ENCODE measurements at places on chromosomes 1 and 21.

- DNase-seq, result no peak
Measured at GRCh38 chr21:38306433-38307141, 49.8 kb downstream of the KCNJ15 start.

DNA sequence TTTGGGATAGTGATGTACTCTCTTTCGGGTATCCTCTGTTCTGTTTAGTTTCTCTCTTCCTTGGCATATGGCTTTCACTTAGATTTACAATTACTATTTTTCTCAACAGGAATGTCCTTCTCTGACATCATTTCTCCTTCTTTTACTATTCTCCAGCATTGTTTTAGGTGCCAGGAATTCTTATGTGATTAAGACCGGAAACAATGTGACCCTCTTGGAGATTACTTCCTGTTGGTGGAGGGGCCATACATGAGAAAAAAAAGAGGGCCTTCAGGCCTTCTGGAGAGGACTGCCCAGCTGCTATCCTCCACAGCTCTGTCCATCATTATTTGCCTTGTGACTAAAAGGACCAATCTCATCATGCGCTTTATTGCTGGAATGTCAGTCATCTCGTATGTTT is 50.4 kb upstream of the ADAMTS5 start:
- DNase-seq, result no peak

DNA sequence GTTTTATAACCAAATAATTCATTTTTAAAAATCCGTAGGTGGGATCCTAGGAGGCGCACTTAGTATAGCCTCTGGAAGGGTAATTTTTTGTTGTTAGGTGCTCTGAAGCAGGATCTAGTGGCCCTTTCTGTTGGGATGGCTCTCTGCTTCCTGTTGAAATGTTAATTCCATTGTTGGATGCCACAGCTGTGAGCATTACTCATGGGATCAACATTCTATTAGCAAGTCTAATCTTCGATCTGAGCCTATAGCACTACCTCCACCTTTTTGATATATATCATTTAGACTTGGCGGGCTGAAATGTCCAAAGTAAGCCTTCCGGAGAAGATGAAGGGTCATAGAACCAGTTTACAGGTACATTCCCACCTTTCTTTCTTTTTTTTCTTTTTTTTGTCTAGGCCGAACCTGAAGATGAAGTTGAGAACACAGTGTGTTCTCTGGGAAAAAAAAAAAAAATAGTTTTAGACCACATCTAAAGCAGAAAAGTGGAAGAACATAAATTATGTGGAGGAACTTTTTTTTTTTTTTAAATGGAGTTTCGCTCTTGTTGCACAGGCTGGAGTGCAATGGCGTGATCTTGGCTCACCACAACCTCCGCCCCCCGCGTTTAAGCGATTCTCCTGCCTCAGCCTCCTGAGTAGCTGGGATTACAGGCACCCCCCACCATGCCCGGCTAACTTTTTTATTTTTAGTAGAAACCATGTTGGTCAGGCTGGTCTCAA is 1.4 kb downstream of the CXADR start:
- DNase-seq, result no peak

- no peak for DNase-seq
Measured at GRCh38 chr1:11730429-11730891, 5.5 kb upstream of the AGTRAP start.

DNA sequence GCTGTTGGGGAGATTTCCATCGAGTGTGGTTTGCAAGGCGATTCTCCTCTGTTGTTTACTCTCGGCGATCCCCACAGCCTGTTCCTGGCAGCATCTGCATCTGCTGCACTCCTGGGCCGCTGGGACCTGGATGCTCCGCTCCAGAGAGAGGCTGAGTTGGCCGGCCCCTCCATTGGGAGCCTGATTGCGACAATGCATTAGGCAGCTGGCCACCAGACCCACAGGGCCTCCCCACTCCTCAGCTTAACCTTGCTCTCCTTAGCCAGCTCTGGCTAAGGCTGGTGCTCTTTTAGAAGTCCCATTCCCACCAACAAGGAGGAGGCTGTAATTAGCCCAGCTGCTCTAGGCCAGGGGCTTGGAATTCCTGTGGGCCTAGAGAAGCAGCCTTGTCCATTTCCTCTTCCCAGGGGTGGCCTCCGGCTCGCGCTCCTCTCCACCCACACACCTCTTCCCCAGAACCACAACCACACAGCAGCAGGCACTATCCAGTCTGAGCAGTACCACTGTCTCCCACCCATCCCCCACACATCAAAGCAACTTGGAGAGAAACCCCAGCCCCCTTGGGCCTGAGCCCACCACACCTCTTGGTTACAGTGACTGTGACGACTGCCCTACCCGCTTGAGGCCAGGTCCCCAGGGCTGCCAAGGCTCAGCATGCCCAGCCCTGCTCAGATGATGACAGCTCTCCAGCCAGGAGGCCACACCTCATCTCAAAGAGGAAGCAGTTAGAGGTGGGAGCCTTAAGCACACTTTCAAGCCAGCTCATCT is 193.8 kb upstream of the EDN2 start:
- no peak for DNase-seq

- no peak for DNase-seq
Measured at GRCh38 chr1:236066054-236066453, 1.2 kb upstream of the NID1 start.

- no peak for DNase-seq
Measured at GRCh38 chr1:222616525-222616924, 1.4 kb upstream of the MIA3 start.

DNA sequence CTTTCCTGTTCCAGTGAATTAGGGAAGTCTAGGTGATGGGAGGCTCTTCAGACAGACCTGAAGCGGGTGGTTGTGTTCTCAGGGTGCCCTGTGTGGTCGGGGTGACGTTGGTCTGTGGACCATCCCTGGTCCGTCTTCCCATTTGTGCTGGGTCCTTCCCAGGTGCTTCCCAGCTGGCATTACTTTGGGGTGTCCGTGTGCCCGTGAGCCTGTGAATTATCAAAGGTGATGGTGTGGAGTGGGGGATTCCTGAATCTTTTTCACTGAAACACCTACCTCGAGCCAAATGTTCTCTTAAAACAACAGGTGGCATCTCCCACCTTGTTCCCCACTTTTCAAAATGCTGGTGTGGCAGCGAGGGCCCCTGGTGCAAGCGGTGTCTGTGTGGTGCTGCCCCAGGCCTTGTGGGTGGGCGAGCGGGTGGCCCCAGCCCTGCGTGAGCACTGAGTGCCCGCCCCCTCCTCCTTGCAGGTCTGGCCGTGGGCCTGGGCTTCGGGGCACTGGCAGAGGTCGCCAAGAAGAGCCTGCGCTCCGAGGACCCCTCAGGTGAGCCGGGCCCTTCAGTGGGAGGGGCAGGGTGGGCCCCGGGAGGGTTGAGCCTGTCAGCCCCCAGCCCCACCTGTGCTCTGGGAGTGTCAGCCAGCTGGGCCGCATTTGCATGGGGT is 37.0 kb downstream of the COQ8A start:
- no peak for DNase-seq

DNA sequence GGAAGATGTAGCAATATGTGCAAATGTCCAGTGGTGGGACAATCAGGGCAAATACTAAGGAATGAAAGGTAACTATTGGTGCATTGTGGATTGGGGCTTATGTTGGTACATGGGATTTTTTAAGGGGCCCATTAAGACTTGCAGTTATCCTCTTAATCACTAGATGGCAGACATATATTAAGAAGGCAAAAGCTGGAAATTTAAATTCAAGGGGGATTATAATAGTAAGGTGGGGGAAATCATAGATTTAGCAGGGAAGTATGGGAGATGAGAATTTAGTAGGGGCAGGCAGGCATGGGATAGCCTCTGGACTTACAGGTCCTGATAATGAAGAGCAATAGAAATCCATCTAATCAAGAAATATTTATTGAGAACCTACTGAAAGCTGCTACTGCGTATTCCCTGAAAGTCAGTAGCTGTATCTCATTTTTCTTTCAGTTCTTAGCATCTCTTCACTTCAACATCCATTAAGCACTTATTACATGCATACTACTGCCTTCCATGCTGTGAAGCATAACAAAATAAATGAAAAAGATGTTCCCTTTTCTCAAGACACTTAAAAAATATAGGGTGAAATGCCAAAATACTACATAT is 251.8 kb downstream of the CRB1 start:
- DNase-seq, result no peak

DNA sequence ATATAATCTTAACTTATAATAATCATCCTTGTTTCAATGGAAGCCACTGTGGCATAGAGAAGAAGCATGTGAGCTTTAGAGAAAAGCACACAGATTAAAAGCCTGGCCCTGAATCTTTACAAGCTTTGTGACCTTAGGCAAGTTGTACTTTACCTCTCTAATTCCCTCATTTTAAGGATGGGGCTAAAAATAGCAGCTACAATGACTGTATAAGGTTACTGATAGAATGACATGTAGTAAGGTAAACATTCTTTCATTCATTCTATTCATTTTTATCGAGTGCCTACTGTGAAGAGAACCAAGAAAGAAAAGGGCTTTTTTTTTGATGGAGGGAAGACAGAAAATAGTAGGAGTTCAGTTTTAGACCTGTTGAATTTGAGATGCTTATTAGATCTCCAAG is 25.6 kb downstream of the CDKN2C start:
- no peak for DNase-seq

DNA sequence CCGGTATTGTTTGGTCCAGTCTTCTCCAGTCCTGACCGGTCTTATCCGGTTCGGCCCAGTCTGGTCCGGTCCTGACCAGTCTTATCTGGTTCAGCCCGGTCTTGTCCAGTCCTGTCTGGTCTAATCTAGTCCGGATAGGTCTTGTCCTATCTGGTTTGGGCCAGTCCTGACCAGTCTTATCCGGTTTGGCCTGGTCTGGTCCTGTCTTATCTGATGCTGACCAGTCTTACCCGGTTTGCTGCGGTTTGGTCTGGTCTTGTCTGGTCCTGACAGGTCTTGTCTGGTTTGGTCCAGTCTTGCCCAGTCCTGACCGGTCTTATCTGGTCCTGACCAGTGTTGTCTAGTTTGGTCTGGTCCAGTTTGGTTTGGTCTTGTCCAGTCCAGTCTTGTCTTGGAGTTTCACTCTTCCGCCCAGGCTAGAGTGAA is 30.1 kb downstream of the DHX9 start:
- DNase-seq, result no peak

GRCh38 chr21:45788198-45788597 is 144.7 kb downstream of the PCBP3 start:
- no peak for DNase-seq

- peak; percentile 52 for DNase-seq
Measured at GRCh38 chr21:41582298-41582840, 74.4 kb upstream of the TMPRSS2 start.

DNA sequence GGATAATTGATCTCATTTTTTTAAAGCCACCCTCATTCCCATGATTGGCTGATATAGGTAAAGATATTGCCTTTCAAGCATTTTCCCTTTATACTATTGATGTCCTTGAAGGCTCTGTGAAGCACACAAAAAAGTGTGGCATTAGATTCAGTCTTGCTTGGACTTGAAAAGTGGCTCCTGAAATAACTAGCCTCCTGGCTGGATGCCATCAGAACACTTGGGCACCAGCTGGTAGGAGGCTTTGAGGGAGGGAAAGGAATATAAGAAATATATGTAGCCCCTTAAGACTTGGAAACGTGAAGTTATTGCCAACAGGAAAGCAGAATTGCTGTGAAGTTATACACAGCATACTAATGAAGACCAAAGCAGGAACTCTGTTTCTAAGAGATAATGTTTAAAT is 14.1 kb downstream of the MTR start:
- no peak for DNase-seq

GRCh38 chr1:8367571-8368194 is 49.8 kb downstream of the SLC45A1 start:
- DNase-seq, result no peak

GRCh38 chr1:118144684-118145083 is 40.3 kb downstream of the SPAG17 start:
- no peak for DNase-seq

DNA sequence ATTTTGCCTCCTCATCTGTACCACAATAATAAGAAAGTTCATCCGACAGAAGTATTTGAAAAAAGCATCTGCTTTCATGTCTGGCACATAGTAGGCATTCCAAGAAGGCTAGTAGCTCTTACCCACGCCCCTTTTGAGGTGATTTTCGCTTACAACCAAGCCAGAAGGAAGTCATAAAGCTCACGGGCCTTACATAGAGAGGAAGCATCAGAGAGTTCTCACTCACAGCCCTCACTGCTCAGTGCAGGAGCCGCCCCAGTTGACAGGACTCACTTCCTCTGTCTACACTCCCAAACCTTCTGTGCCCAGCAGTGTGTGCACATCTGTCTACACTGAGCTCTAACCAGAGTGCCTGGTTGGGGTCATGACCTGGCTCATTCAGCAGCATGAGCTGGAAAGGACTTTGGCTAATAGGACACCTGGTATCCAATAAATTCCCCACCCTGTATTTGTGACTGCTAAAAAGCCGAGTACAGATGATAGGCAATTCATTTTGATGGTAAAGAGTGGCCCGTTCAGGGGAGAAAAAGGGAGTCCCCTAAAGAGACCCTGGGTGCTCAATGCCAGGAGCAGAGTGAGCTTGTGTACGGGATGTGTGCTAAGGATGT is 36.8 kb upstream of the DUSP10 start:
- no peak for DNase-seq

- no peak for DNase-seq
Measured at GRCh38 chr21:40640266-40640789, 206.6 kb downstream of the DSCAM start.

GRCh38 chr1:201634261-201634660 is 95.3 kb downstream of the NAV1 start:
- no peak for DNase-seq

GRCh38 chr1:18606443-18607288 is 24.0 kb upstream of the PAX7 start:
- no peak for DNase-seq

DNA sequence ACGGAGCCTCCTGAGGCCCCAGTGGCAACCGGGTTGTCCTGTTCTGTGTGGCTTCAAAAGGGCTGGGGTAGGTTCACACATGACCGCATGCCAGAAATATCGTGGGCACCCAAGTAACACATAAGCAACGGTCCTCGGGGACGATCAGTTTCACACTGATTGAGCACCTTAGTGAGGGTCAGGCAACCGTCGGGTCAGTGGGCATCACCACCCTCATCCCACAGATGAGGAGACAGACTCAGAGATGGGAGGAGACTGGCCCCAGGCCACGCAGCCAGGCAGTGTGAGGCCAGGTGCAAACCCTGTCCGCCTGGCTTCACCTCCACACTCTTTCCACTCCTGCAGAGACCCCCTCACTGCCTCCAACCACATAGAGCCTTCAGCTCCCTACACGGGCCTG is 309.8 kb downstream of the MATN1 start:
- DNase-seq, result peak; percentile 65

GRCh38 chr1:217673387-217673786 is 42.2 kb downstream of the SPATA17 start:
- DNase-seq, result no peak

- no peak for DNase-seq
Measured at GRCh38 chr1:42841010-42841409, 5.4 kb upstream of the ZNF691 start.
